Activated CD8-positive, alpha-beta T cell treated with anti-CD3 and anti-CD28 coated beads for 36 hours (primary cell): ENCODE measurements at places on chromosomes 6 and 20.

- no peak for DNase-seq
- H3K27me3 ChIP-seq: no peaks in the 10 kb centered on the region
- H3K36me3 ChIP-seq: peaks cover 19% of the 10 kb centered on the region
- no peak overlapping the region for H3K4me3 ChIP-seq
- H3K27ac ChIP-seq: no peak overlapping the region
These were observed 7.0 kb downstream of the KAT14 start for GRCh38 chr20:18144541-18145099.

DNA sequence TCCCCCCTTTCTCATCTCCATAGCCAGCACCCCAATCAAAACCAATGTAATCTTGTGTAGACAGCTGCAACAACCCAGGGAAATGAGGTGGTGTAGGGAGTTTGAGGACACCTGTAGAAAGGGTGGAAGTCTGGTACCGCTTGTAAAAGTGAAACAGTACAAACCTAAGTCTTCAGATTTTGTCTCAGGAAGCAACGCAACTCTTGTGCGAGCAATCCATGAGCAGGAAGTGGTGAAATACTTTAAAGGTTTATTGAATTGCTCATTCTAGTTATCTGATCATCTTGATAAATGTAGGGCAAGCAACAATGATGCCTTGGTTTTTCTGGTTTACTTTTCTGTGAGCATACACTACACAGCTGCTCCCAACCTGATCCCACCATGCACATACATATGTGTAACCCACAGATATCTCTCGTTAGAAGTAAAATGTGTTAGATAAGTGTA lies 71.1 kb upstream of the THEMIS start:
- peak; percentile 65 for DNase-seq
- H3K4me1 ChIP-seq: peaks cover 79% of the 10 kb centered on the region
- peak overlapping the region; percentile 80 for H3K4me3 ChIP-seq
- H3K27ac ChIP-seq: peak overlapping the region; percentile 96

GRCh38 chr6:166940643-166941068 lies 15.7 kb downstream of the RNASET2 start:
- no peak overlapping the region for H3K4me3 ChIP-seq
- H3K4me1 ChIP-seq: peaks cover 32% of the 10 kb centered on the region
- no peak overlapping the region for H3K27ac ChIP-seq
- H3K36me3 ChIP-seq: peaks cover 46% of the 10 kb centered on the region
- H3K27me3 ChIP-seq: no peaks in the 10 kb centered on the region
- no peak for DNase-seq

- no peak for DNase-seq
- no peaks in the 10 kb centered on the region for H3K36me3 ChIP-seq
- no peaks in the 10 kb centered on the region for H3K27me3 ChIP-seq
- no peaks in the 10 kb centered on the region for H3K4me1 ChIP-seq
These were observed 464.9 kb downstream of the LMBRD1 start for GRCh38 chr6:69331886-69332285.

DNA sequence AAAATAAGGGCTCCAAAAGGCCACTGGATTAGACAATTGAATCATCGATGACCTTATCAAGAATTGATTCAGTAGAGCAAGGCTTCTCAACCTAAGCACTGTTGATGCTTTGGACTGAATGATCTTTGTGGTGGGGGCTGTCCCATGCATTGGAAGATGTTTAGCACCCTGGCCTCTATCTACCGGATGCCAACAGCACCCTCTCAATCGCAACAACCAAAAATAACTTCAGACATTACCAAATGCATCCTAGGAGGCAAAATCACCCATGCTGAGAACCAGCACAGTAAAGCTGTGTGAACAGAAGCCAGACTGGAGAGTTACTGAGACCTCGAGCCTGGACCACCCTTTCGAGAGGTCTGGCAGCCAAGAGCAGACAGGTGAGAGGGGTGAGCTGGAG lies 67.5 kb downstream of the TBC1D7 start:
- H3K27ac ChIP-seq: no peak overlapping the region
- H3K4me3 ChIP-seq: no peak overlapping the region
- no peaks in the 10 kb centered on the region for H3K36me3 ChIP-seq

DNA sequence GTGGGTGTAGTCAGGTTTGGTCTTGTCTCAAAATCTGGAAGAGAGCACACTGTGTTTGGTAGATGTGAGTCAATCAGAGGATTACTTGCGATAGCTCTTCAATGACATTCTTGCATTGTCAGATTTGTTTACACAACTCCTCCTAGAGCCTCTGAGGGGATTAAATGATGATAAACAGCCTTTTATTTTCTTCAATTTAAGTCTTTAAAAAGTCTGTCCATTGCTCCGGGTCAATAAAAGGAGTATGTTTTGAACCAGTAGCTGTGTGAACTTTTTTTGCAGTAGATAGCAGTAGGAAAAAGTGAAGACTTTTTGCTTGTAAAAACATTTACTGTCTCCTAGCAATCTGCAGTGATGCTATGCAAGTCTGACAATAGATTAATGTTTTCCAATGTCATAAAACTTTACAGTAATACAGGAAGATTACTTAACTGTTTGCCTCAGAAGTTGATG lies 49.9 kb downstream of the GJA1 start:
- H3K4me1 ChIP-seq: no peaks in the 10 kb centered on the region
- H3K27me3 ChIP-seq: no peaks in the 10 kb centered on the region
- no peak overlapping the region for H3K4me3 ChIP-seq
- no peak for DNase-seq
- no peak overlapping the region for H3K27ac ChIP-seq

DNA sequence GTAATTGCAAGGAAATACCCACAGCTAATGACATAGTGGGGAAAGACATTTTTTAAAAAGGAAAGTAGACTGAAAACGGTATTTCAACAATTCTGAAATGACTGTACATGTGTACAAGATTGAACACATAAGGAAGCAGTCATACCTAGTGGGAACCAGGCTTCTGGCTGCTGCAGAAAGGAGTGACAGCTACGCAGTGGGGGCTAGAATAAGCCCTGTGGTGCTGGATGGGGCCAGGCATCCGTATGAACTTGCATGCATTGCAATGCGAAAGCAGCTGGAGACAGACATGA lies 54.9 kb upstream of the GPR31 start:
- no peaks in the 10 kb centered on the region for H3K4me1 ChIP-seq
- H3K27me3 ChIP-seq: peaks cover 1% of the 10 kb centered on the region
- H3K36me3 ChIP-seq: no peaks in the 10 kb centered on the region
- no peak overlapping the region for H3K4me3 ChIP-seq
- DNase-seq: no peak

GRCh38 chr6:17405944-17406245 lies 12.5 kb downstream of the CAP2 start:
- H3K4me1 ChIP-seq: no peaks in the 10 kb centered on the region
- DNase-seq: no peak
- H3K36me3 ChIP-seq: no peaks in the 10 kb centered on the region
- H3K27ac ChIP-seq: no peak overlapping the region
- no peak overlapping the region for H3K4me3 ChIP-seq

DNA sequence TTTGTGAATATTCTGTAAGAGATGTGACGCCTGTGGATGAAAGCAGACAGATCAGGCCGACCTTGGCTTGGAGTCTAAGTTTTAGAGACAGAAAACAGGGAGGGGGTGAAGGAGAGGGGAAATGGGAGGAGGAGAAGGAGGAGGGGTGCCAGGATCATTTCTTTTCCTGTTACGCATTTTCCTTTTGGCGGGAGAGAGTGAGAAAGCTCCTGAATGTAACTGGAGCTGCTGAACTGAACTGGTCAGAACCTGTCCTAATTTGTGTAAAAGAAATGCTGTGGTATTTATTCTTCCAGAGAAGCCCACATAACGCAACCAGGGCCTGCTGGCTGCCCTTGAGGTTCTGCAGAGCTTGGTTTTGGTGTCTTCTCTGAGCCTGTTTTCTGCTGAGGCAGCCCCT lies 41.9 kb downstream of the UTRN start:
- no peak for DNase-seq
- H3K4me1 ChIP-seq: no peaks in the 10 kb centered on the region
- H3K27ac ChIP-seq: no peak overlapping the region
- no peaks in the 10 kb centered on the region for H3K27me3 ChIP-seq

GRCh38 chr20:24914388-24915241 lies 34.5 kb upstream of the CST7 start:
- DNase-seq: no peak
- H3K36me3 ChIP-seq: no peaks in the 10 kb centered on the region
- no peak overlapping the region for H3K4me3 ChIP-seq
- H3K4me1 ChIP-seq: peaks cover 6% of the 10 kb centered on the region

DNA sequence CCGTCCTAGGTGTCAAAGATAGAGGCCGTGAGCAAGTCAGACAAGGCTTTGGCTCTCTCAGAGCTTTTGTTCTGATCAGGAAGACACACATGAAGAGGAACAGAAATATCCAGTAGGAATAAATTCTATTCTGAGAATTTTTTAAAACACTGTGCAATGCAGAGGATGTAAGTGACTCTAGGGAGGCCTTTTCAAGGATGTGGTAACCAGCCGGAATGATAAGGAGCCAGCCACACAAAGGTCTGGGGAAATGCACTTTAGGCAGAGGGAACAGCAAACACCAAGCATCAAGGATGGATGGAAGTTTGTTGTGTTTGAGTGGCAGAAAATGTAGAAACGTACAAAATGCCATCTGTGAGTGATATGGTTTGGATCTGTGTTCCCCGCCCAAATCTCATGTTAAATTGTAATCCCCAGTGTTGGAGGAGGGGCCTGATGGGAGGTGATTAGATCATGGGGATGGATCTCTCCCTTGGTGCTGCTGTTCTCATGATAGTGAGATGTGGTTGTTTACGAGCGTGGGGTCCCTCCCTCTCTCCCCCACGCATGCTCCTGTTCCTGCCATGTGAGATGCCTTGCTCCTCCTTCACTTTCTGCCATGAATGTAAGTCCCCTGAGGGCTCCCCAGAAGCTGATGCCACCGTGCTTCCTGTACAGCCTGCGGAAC lies 93.6 kb upstream of the CDYL start:
- no peak for DNase-seq
- no peak overlapping the region for H3K4me3 ChIP-seq
- no peaks in the 10 kb centered on the region for H3K4me1 ChIP-seq
- peaks cover 19% of the 10 kb centered on the region for H3K27me3 ChIP-seq

DNA sequence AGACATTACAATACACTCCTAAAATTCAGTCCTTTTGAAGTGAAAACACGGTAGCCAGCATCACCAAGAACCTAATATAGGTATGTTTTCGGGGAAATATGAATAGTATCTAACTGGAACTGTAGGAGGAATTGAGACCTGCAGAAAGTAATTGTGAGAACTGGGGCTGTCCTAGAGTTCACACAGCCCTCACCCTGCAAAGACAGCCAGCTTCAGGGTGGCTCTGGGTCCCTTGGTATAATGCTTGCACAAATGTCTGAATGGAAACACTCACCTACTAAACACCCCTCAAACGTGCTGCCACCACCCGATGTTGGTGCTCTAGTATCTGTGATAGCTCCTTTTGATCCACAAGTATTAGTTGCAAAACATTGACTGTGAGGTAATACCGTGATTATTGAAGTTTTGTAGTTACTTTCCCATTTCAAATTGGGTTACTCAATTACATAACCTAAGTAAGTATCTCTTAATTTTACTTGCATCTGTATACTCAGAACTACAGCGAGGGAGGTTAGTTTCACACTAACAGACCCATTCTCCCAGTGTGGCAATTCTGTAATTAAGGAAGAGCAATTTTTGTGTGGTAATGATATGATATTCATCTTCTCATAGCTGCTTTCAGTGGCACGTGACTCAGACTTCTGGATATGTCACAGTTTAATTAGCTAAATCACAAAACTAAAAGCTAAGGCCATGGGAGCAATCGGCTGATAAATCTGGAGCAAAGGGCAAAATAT lies 129.5 kb downstream of the INSM1 start:
- no peak overlapping the region for H3K4me3 ChIP-seq
- no peak for DNase-seq
- peaks cover 22% of the 10 kb centered on the region for H3K4me1 ChIP-seq

DNA sequence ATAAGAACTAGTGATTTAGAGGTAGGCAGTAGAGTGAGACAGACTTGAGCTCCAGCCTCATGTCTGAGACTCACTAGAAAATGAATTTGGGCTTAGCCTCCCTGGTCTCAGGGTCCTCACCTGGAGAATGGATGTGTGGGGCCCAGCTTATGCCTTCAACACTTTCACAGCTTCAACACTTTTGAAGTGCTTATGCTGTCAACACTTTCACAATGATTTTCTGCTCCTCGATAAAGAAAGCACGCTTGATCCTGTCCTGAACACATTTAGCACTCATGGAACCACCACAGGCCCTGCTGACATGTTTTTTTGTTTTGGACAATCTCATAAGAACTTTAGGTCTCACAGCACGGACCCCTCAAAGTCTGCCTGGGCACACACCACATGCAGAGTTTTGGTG lies 229.3 kb downstream of the PACRG start:
- no peaks in the 10 kb centered on the region for H3K36me3 ChIP-seq
- H3K27me3 ChIP-seq: no peaks in the 10 kb centered on the region
- H3K4me1 ChIP-seq: no peaks in the 10 kb centered on the region
- no peak overlapping the region for H3K27ac ChIP-seq
- no peak for DNase-seq

- no peaks in the 10 kb centered on the region for H3K27me3 ChIP-seq
- DNase-seq: peak; percentile 90
- peaks cover 49% of the 10 kb centered on the region for H3K36me3 ChIP-seq
- H3K4me3 ChIP-seq: peak within 1 kb of the TSS; percentile 90
- peak within 1 kb of the TSS; percentile 100 for H3K27ac ChIP-seq
These were observed at the start of gene HLA-B for GRCh38 chr6:31356946-31357466. Gene HLA-B, minus strand, starts transcription at chr6:31357179. Its CDS starts 21 bp downstream, at chr6:31357158.

- H3K27ac ChIP-seq: no peak overlapping the region
- H3K36me3 ChIP-seq: no peaks in the 10 kb centered on the region
- no peak for DNase-seq
- H3K27me3 ChIP-seq: no peaks in the 10 kb centered on the region
- no peaks in the 10 kb centered on the region for H3K4me1 ChIP-seq
These were observed 39.0 kb upstream of the CRISP1 start for GRCh38 chr6:49905296-49905695.

GRCh38 chr6:107805504-107805903 lies 18.6 kb downstream of the SCML4 start:
- peaks cover 61% of the 10 kb centered on the region for H3K4me1 ChIP-seq
- H3K4me3 ChIP-seq: peak overlapping the region; percentile 18
- no peak for DNase-seq
- no peaks in the 10 kb centered on the region for H3K27me3 ChIP-seq

- H3K4me1 ChIP-seq: no peaks in the 10 kb centered on the region
- H3K36me3 ChIP-seq: no peaks in the 10 kb centered on the region
- H3K27me3 ChIP-seq: no peaks in the 10 kb centered on the region
- H3K27ac ChIP-seq: no peak overlapping the region
- no peak overlapping the region for H3K4me3 ChIP-seq
These were observed 260.1 kb upstream of the SGK1 start for GRCh38 chr6:134577998-134578397.

GRCh38 chr20:15071085-15071808 lies 733.8 kb upstream of the FLRT3 start:
- no peak overlapping the region for H3K27ac ChIP-seq
- H3K4me3 ChIP-seq: no peak overlapping the region
- DNase-seq: no peak
- H3K27me3 ChIP-seq: no peaks in the 10 kb centered on the region
